ENCODE measurements at places on chromosomes 16 and 17.

- DNase-seq = no peak
Measured at GRCh38 chr16:58509256-58510096, 5.8 kb upstream of the SETD6 start.

DNA sequence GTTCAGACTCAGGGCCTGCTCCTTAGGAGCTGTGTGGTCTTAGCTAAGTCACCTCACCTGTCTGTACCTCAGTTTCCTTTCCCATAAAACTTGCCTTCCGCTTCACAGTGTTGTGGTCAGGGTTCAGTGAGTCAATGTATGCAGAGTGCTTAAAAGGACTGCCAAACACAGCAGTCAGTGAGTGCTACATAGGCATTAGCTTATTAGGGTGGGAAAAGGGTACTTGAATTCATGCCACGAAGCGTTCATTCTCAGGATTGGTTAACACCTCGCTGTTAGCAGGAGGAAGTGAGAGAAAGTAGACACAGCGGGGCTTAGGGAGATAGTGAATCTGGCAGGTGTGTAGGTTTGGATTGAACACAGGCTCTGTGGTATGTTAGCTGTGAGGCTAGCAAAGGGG lies 155.2 kb downstream of the SHISA9 start:
- no peak for DNase-seq

DNA sequence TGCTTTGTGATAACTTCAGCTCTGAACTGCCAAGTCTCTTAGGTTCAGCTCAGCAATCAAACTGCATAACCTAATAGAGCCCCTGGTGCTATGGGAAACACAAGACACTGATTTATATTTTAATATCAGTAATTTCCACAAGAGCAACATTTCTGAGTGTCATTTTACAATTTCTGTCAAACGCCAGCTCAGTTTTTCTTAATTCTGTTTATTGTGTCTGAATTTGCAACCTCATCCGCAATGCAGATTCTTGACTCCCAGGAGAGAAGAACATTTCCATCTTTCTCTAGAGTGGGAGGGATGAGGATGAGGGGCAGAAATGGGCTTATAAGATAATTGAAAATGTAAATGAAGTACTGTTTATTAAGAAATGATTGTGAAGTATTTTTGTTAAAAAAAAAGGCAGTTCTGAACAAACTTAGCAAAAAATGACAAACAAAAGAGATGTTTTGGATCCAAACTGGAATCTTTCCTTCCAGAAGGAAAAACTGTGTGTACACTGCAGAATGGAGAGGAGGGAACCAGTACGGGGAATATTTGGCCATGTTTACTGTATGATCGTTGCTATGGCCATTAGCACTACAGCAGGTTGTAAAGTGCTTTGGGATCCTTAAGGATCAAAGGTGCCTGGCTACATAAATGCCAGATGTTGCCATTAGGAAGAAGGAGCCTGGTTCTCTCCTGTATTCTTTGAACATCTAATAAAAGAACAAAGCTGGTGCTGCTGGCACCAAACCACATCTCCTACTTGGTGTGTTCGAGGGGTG lies 7.4 kb upstream of the PMFBP1 start:
- DNase-seq = no peak

GRCh38 chr17:28610376-28610775 lies 3.6 kb downstream of the RSKR start:
- DNase-seq = no peak

GRCh38 chr17:9002227-9002605 lies 19.1 kb upstream of the NTN1 start:
- DNase-seq = no peak

DNA sequence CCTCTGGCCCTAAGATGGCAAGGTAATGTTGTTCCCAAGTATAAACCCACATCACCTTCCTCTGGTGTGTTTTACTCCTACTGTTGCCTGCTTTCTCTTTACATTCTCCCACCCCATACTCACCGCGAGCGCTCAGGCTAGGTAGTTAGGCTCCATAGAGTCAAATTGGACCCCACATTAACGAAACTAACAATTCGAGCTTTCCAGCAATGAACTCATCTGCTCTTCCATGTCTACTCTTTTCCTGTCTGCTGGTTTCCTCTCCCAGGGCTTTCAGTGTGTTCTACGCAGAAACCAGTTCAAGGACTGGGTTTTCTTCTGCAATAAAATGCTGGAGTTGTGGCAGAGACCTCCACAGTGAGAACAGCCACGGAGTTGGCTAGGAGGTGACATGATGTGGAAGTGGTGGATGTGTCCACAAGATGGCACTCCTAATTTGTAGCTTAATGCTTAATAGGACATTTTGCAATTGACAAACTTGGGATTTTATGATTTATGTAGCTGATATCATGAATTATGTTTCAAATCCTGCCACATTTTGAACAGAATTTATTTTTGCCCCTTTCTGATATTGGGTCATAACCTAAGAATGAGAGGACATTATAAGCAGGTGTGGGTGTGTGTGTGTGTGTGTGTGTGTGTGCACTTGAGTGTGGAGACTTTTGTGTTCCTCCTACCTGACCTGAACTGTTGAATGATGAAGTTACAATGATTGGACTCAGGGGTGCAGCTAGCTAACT lies 2.2 kb upstream of the UQCRC2 start:
- DNase-seq = no peak

DNA sequence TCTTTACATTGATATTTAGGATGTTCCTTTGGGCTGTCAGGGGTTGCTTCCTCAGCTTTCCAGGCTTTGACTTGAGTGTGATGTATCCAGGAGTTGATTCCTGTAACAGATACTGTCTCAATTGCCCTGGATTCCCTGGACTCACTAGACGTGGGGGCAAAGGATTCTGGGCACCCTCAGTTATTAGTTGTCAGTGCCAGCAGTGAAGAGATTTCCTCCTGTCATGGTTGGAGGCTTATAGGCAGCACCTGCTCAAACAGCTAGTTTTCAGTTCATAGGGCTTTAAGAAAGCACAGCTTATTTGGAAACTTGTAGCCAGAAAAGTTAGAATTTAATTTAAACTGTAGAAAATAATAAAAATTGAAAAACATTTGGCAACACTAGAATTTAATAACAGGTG lies 9.5 kb upstream of the B4GALNT2 start:
- DNase-seq = no peak

GRCh38 chr16:70159355-70160348 lies 13.9 kb upstream of the CLEC18C start:
- no peak for DNase-seq
